Head of caudate nucleus (tissue), 42 donors: ENCODE measurements at places on chromosomes 3 and 15.
A peak's percentile ranks its signal among the peaks of the same experiment; 100 is the strongest.

DNA sequence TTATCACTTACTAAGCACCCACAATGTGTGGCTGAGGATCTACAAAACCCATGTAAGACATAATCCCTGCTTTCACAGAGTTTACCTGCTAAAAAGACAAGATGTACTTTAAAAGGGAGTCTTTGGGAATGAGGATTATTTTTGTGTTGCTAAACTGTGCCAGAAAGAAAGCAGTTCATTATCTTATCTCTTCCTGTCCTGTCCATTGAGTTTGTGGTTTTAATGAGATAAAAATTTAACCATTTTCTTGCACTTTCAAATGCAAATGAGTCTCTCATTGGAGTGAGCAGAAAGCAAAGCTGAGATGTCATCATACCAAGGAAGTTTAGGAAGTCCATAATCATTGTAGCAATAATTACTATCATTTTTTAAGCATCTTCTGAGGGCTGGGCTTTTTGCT, 231.2 kb upstream of the ADAMTS9 start:
- no peak for DNase-seq

DNA sequence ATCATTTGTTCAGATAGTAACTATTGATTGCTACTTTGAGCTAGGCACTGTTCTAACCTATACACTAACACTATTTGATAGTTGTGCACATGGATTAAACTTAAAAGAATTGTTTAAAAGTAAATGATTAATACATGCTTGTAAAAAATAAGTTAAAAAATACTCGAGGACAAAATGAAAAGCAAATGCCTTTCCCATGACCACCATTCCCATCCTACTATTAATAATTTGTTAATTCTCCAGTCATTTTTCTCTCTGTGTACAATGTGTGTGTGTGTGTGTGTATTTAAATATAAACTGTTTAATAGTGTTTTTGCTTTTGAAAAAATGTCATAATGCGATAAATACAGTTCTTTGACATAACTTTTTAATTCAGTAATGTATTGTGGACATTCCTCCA, 78.7 kb upstream of the KCNMB2 start:
- DNase-seq: no peak

- DNase-seq: no peak
Measured at GRCh38 chr3:181906338-181906737, 194.6 kb downstream of the SOX2 start.

DNA sequence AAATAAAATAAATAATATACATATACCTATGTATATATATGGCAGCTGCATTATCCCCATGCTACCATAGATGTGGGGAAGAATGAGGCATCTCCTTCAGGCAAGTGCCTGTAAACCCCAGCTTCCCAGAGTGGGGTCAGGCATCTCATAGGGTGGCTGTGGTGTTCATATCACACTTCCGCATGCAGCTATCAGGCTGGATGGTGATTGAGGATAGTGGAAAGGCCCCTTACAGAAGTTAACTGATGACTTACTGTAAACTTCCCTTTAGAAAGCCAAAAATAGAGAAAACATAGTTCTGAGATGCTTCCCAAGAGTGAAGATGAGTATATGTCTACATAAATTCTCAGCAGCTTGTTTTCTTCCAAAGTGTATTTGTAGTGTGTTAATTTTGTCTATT, 3.5 kb upstream of the PP2D1 start:
- DNase-seq: no peak

GRCh38 chr15:90918835-90919234, 13.5 kb downstream of the HDDC3 start:
- DNase-seq: no peak

DNA sequence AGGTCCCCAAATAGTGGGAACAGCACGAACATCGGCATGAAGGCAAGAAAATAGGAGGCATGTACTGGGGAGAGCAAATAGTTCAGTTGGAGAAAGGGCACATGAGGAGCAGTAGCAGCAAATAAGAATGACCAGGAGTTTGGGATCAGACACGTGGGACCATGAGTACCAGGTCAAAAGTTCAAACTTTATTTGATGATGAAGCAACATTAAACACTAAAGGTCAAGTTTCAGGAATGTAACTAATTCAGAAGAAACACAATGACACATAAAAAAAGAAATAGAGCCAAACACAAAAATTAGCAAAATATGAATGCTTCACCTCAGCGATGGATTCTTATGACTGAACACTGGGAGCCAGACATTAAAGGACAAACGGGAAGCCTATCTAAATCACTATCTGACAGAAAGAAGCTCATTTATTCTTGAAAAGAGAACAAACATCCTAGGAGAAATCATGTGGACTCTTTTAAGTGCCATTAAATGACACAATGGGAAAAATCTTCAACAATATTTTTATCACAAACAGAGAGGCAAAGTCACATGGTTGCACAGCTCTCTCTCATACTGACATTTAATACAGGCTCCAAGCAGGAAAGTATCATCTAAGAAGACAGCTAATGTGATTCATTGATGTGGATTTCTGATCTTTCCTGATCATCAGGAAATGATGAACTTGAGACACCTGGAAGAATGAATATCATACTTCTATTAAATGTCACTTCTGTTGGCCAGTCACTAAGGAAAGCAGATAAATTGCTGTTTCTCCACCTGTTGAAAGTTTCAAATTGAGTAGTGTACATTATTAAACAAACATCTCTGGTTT, 216.9 kb upstream of the THBS1 start:
- DNase-seq: no peak

DNA sequence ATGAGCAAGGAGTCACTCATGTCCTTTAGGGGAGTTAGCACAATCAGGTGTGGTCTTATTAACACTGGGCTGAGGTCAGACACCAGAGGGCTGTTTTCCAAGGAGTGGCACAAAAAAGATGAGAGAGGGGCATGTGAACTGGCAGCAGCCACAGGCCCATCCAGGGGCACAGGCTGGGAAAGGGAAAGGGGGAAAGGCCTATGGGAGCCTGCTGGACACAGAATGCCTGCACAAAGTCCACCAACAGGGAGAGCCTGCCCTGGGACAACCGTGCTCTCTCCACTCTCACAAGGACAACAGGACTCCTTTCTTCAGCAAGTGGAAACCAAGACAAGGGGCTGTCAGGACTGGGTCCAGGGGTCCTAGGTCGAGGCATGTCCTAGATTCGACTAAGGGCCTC, 109.6 kb downstream of the ADCY5 start:
- DNase-seq: peak; percentile 6

DNA sequence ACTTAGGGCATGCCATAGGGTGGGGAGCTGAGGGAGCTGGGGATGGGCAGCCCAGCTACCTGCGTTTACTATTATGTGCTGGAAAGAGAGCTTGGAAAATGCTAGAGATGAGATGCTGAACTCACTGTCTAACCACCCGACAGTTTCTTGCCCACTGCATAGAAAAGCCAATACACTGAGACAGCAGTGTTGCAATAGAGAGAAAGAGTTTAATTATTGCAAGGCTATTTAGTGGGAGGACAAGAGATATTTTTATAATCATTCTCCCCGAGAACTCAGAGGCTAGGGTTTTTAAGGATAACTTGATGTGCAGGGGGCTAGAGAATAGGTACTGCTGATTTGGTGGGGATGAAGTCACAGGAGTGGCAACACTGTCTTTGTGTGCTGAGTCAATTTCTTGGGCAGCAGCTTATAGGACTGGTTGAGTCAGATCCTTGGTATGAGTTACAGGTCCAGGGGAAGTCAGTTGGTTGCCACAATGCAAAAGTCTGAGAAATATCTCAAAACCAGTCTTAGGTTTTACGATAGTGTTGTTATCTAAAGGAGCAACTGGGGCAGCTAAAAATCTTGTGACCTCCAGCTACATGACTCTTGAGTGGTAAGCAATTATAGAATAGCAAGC, 205.9 kb downstream of the GABRG3 start:
- no peak for DNase-seq

- DNase-seq: peak; percentile 40
Measured at GRCh38 chr3:193816656-193817311, 223.8 kb downstream of the OPA1 start.

DNA sequence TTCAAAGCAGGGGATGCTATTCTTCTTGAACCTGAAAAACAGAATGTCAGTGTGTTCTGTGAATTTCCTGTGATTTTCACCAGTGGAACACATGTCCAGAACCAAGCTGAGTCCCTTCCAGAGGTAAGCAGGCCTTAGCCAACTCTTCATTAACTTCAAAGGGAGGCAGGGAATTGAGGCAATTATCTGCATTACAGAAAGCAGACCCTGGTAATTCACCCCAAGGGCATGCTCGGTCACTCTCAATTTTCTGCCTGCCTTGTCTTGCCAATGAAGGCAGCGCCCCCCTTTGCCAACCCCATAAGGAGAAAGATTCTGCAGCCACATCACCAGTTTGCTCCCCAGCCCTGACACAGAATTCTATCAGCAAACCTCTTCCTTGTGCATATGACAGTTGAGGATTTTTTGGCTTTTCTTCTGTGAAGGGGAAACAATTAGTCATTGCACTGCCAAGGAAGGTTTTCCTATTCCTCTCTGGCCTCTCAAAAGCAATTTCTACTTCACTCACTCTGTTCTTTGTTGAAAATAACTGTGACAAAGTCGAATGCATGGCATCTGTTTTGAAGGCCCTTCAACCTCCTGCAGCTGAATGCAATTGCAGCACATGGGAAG, 85.3 kb downstream of the HHLA2 start:
- no peak for DNase-seq

DNA sequence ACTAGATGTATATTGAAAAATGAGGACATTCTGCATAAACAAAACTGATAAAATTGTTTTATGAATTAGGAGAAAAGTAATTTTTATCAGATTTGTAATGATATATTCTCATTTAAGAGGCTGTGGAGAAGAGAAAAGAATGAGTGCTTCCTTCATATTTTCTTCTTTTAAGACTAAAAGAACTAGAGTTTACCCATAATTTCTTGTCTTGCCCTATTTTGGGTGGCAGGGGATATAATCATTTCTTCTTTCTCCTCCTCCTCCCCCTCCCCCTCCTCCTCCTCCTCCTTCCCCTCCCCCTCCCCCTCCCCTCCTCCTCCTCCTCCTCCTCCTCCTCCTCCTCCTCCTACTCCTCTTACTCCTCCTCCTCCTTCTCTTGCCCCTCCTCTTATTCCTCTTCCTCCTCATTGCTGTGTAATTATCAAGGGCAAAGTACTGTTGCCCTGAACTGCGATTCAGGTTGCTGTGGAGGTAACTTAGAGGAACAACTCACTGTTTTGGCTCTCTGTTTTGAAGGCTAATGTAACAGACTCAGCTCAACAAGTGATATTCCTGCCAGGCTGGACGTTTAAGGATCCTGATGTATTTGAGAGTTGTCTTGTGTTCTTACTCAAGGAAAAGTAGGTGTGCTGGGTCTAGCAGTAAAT, 555.4 kb downstream of the AGBL1 start:
- DNase-seq: no peak

DNA sequence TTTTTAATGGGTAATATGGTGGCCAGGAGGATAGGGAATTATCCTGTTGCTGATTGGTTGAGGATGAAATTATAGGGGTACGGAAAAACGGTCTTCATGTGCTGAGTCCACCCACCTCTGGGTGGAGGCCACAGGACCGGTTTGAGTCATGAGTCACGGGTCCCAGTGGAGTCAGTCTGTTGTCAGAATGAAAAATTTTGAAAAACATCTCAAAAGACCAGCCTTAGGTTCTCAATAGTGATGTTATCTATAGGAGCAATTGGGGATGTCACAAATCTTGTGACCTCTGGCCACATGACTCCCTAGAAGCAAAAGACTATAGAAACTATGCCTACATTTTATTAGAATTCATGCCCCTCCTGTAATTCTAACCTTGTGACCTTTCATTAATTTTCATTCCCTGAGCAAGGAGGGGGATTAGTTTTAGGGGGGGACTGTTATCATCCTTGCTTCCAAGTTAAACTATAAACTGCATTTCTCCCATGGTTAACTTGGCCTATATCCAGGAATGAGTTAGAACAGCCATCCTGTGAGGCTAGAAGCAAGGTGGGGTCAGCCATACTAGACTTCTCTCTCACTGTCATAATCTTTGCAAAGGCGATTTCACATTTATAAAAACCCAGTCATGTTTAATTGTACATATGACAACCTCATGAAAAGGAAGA, 101.2 kb downstream of the TCF12 start:
- no peak for DNase-seq

- DNase-seq: no peak
Measured at GRCh38 chr3:13095408-13095937, 22.2 kb upstream of the IQSEC1 start.

GRCh38 chr3:188365988-188366698, 212.2 kb downstream of the LPP start:
- DNase-seq: no peak

- DNase-seq: peak; percentile 45
Measured at GRCh38 chr15:58551764-58552504, 120.1 kb downstream of the LIPC start.

DNA sequence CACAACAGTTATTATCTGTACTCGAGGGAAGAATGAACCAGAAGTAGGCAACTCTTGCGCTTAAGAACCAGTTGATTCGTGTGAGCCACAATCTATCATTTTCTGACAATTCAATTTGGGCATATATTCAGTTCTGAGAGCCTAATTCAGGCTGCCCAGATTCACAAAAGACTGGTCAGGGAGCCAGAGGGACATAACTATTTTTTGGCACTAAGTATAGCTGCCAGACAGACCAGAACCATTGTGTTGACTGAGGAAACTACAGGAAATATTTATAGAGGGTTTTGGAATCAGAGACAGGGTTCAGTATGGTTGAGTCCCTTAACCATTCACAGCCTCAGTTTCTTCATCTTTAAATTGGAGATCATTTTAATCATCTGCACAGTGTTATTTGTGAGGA, 226.7 kb downstream of the TAFA4 start:
- DNase-seq: no peak

- DNase-seq: no peak
Measured at GRCh38 chr15:85556618-85556895, 176.2 kb downstream of the AKAP13 start.

- DNase-seq: no peak
Measured at GRCh38 chr3:100737334-100737733, 28.0 kb downstream of the TFG start.

- peak; percentile 89 for DNase-seq
Measured at GRCh38 chr3:114152519-114153151, 26.2 kb downstream of the DRD3 start.

DNA sequence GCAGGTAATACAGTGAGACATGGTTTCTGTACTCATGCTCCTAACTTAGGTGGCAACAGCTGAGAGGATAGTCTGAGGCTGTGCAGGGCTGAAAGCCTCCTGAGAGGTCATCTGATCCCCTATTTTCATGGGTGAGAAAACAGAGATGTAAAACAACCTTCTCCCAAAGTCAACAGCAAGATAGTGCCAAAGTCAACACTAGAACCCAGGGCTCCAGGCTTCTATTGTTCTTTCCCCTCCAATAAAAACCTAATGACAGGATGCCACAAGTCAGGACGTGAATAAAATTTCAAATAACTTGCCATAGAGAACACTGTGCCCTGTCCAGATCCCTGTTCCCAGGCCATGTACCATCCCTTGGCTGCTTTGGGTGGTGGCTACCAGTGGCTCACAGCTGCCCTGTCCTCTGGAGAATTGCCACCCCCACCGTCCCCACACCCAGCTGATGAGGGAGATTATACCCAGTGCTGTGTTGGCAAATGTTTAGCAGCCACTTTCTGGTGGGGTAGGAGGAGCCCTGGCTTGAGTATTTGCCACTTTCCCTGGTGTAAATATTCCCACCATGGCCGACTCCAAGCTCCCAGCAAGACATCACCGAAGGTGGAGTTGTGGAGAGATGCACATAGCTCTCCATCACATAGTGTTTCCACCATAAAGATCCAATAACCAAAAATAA, 54.8 kb downstream of the SRGAP3 start:
- DNase-seq: no peak
